HCT116 (cell line): ENCODE measurements at places on chromosomes 7 and 10. TPM values are rescaled to one million over a fixed set of nuclear protein-coding genes. Genes with fewer than 3 reads are reported as not detected.

- DNase-seq = no peak
Observed at GRCh38 chr10:31320550-31321211, 1.7 kb downstream of the ZEB1 start.

GRCh38 chr7:44225566-44226395 lies 25.0 kb downstream of the YKT6 start:
- no peak for DNase-seq

GRCh38 chr7:98399890-98400541 lies 874 bp downstream of the BAIAP2L1 start:
- peak; percentile 48 for DNase-seq

DNA sequence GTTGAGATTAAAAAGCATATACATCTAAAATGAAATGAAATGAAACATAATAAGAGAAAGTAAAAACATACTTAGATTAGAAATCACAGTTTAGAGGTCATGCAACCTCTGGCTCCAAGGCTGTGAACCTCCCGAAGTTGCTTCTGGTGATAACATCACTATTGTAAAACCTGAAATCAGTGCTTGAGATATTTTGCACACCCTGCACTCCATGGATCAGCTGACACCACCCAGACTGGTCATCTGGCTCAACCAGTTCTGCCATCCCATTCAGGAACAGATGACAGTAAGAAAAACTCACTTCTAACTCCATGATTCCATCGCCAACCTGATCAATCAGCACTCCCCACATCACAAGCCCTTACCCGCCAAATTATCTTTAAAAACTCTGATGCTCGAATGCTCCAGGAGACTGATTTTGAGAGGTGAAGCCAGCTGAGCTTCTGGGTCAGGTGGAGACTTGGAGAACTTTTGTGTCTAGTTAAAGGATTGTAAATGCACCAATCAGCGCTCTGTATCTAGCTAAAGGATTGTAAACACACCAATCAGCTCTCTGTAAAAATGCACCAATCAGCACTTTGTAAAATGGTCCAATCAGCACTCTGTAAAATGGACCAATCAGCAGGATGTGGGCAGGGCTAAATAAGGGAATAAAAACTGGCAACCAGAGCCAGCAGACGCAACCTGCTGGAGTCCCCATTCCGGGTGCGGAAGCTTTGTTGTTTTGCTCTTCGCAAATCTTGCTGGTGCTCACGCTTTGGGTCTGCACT lies 162.6 kb upstream of the MAGI2 start:
- DNase-seq = no peak

DNA sequence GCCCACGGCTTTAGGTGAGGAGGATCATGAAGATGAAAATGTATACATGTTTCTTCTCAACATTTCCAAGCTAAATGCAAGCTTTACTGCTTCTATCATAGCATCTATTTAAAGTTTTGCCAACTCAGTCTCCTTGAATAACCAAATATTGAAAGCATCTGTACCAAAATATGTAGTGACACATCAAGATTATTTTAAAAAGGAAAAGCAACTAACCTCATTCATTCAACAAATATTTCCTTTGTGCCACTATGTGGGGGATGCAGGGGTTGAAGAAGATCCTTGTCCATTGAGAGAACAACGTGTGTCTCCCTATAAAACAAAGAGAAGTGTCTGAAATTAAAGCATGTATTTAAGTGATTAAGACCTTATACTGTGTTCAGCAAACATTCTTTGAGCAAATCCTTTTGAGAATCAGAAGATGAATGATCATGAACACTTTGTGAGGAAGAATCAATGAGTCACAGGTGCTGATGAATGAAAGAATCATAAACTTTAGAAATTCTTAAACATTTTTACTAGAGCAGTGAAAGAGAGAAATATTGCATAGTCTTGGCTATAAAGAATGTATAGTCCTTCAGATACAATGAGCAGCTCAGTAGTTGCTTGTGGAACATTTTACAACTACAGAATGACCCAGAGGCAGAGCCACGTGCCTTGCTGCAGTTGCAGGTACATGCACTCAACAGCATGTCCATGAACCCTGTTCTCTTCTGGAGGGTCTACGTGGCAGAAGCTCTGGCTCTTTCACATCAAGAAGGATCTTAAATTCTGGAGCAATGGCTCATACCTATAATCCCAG lies 13.9 kb downstream of the TAS2R60 start:
- DNase-seq = no peak

DNA sequence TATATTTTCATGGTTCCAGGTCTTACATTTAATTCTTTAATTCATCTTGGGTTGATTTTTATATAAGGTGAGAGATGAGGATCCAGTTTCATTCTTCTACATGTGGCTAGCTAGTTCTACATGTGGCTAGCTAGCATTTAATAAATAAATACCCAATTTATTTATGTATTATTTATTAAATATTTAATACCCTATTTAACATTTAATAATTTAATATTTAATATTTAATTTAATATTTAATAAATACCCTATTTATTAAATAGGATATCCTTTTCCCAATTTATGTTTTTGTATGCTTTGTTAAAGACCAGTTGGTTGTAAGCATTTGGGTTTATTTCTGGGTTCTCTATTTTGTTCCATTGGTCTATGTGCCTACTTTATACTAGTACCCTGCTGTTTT lies 111.0 kb upstream of the PCLO start:
- no peak for DNase-seq

GRCh38 chr7:111405621-111406020 lies 156.7 kb downstream of the IMMP2L start:
- no peak for DNase-seq

DNA sequence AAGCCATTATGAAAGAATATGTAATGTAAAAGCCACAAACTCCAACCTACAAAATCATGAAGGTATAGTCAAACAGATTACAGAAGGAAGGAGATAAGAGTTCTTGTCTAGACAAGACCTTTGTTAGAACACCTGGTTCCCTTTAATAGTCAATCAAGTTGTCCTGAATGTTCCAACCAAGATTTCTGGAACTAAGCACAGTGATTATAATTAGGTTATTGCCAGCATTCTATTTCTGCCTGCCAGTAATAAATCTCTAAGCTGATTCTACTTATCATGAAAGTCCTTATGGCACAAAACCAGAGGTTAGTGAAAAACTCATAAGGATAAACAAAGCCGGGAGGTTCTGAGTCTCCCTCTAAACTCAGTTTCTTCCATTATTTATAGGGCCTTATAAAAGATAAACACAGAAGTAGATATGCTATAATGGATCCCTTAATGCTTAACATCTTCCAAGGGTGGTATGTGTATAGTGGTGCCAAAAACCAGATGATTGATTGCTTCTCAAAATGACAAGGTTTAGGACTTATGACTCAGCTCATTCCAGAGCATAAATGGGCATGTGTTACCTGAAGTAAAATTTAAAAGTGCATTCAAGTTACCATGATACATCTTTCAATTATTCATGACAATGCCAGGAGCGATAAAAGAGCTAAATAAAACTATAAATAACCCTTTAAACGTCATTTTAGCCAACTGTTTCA lies 237.2 kb downstream of the CSTF2T start:
- DNase-seq = no peak

GRCh38 chr10:72079356-72079755 lies 9.0 kb downstream of the SPOCK2 start:
- DNase-seq = no peak

DNA sequence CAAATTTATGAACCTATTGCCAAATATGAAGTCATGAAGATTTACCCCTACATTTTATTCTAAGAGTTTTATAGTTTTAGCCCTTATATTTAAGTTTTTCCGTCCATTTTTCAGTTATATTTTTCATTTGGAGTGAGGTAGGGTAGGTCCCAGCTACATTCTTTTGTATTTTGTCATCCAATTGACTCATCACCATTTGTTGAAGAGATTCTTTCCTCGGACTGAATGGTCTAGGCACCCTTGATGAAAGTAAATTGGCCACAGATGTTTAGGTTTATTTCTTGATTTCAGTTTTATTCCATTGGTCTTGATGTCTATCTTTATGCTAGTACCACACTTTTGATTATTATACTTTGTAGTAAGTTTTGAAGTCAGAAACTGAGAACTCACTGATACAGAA lies 22.7 kb downstream of the CYP2C19 start:
- DNase-seq = no peak

- DNase-seq = no peak
Observed at GRCh38 chr7:107596881-107597581, 17.0 kb downstream of the BCAP29 start.

DNA sequence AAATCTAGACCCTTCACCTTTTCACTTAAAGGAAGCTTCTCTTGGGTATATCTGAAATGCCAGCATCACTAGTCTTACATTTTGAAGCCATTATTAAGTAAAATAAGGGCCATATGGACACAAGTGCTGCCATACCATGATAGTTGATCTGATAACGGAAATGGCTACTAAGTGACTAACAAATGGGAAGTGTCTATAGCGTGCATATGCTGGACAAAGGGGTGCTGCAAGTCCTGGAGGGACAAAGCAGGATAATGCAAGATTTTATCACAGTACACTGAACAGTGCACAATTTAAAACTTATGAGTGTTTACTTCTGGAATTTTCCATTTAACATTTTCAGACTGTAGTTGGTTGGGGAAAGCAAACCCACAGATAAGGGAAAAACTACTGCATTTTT lies 117.9 kb downstream of the ELMO1 start:
- no peak for DNase-seq

GRCh38 chr10:92187101-92187500 lies 103.8 kb downstream of the CPEB3 start:
- no peak for DNase-seq

DNA sequence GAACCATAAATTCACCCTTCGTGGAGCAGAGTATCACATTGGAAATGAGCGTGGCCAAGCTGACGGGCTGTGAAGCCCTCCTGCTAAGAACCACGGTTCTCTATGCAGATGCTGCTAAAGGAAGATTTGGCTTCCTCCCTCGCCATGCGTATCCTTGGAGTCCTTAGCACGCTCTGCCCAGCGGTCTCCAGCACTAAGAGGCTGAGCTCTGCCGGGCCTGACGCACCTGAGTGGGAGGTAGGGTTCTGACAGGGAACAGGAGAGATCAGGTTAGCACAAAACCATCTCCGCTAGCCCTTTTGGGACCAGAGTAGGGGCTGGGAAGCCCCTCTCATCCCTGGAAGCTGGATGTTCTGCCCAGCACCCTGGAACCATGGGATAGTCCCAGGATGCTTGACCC lies 225.8 kb downstream of the KCNMA1 start:
- DNase-seq = no peak

DNA sequence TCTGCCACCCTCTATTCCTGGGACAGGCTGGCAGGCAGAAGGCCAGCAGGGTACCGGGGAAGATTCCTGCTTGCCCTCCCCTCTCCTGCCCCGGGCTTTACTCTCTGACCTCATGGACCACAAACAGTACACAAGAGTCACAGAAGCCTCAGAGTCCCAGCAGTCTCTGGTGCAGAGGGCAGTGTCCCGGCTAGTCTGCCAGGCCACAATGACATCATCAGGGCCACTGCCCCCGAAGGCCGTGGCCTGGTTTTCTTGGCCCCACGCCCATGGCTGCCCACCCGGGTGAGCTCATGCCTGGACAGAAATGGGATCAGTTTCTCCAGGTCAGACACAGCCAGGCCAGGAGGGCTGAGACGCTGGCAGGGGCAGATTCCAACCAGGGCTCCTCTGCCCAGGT lies 91.9 kb downstream of the MYL10 start:
- no peak for DNase-seq

GRCh38 chr10:5615316-5615715 lies 51.1 kb downstream of the ASB13 start:
- DNase-seq = no peak

DNA sequence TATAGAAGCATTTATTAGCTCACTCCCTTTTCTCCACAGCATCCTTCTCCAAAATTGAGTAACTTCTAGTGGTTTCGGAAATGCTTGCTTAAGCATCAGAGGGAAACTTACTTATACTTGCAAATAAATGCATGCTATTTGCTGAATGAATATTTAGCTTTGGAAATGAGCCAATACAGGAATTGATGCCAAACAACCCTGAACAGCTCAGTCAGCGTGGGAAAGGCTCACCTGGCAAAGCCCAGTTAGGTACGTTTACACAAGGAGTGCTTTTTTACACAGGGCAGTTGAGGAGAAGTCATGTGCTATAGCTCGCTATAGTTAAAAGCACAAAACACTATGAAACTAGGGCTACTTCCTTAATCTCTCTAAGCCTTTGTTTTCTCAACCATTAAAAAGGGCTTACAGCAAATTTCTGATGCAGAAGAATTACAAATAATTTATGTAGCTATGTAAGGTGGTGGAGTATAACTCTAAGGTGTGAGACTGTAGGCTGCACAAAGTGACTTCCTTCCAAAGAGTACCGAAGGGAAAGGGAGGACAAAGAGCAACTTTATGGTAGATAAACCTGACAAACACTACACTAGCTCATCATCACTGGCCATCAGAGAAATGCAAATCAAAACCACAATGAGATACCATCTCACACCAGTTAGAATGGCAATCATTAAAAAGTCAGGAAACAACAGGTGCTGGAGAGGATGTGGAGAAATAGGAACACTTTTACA lies 498.2 kb downstream of the PHTF2 start:
- no peak for DNase-seq

DNA sequence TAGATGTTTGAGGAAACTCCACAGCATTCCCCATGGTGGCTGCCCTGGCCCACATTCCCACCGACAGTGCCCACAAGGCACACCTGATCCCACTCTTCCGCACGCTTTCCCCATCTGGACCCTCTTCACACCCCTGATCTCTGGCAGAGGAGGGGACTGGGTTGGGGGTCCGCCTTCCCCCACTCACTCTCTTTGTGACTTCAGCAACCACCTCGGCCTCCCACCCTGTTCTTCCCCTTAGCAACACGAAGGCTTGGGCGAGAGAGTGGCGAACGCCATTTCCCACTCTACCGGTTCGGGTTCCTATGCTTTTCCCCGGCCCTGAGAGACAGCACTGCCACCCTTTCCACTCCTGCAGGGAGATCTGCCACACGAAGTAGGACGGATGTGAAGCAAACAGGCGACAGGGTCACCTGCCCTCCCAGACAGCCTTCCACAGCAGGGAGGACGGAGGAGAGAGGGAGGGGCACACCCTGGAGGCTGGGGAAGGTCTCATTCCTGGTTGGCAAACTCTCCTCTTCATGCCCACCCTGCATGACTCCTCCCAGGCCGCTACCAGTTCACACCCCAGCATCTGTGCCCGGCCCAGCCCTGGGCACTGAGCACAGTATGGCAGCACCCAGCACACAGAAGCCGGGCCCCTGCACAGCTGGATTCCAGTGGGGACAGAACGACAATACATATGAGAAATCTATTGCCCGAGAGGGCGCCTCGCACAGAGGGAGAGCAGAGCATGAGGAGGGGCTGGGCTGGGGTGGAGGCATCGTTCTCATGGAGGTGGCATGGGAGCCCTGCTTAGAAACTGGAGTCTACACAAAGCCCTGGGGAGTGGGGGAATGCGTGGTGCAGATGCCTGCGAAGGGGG lies 93.5 kb downstream of the PAXIP1 start:
- no peak for DNase-seq

CC2D2B gene
- total RNA-seq = 0.20 TPM

COL26A1 gene
- 0.27 TPM for total RNA-seq

KCNH2 gene
- total RNA-seq = 9.7 TPM

IMMP2L gene
- 21.1 TPM for total RNA-seq

TAS2R5 gene
- 1.7 TPM for total RNA-seq

CDH23 gene
- not detected for total RNA-seq

PTER gene
- total RNA-seq = 25.8 TPM

FAM20C gene
- 27.1 TPM for total RNA-seq

TMEM273 gene
- not detected for total RNA-seq

DGKB gene
- total RNA-seq = 0.05 TPM
